ENCODE measurements at places on chromosomes 2 and 18. TPM values are rescaled to one million over a fixed set of nuclear protein-coding genes. Genes with fewer than 3 reads are reported as not detected.

BMP10 gene
- total RNA-seq = not detected

TCF4 gene
- 48.1 TPM for total RNA-seq

CGREF1 gene
- total RNA-seq = 0.62 TPM

SLC23A3 gene
- total RNA-seq = not detected

LANCL1 gene
- 40.8 TPM for total RNA-seq

TUBA4B gene
- total RNA-seq = not detected

SP140 gene
- total RNA-seq = 0.80 TPM

LBX2 gene
- 1.5 TPM for total RNA-seq

CCDC85A gene
- 2.1 TPM for total RNA-seq

SLC5A7 gene
- not detected for total RNA-seq

GRHL1 gene
- 1.4 TPM for total RNA-seq

LTBP1 gene
- 14.4 TPM for total RNA-seq

HAAO gene
- not detected for total RNA-seq

FAM124B gene
- total RNA-seq = 0.10 TPM

GRCh38 chr2:208266553-208266893 is 468 bp downstream of the PIKFYVE start:
- no peak for DNase-seq

- DNase-seq = peak; percentile 57
Measured at GRCh38 chr2:30514134-30514847, 67.2 kb downstream of the LCLAT1 start.

GRCh38 chr2:239035361-239035814 is 187.5 kb downstream of the TWIST2 start:
- peak; percentile 35 for DNase-seq

- DNase-seq = no peak
Measured at GRCh38 chr2:86806059-86806857, 15.5 kb upstream of the CD8A start.

- DNase-seq = no peak
Measured at GRCh38 chr2:144504218-144504641, 15.7 kb downstream of the ZEB2 start.

- peak; percentile 29 for DNase-seq
Measured at GRCh38 chr2:88857951-88858411, 166.5 kb downstream of the RPIA start.

GRCh38 chr2:190984595-190984994 is 29.4 kb downstream of the STAT1 start:
- DNase-seq = no peak

GRCh38 chr18:60552948-60553347 is 180.4 kb upstream of the MC4R start:
- DNase-seq = no peak

GRCh38 chr2:146818122-146818521 is 1026.7 kb upstream of the ACVR2A start:
- DNase-seq = no peak

- DNase-seq = peak; percentile 78
Measured at GRCh38 chr2:26011990-26012856, 21.7 kb upstream of the RAB10 start.

DNA sequence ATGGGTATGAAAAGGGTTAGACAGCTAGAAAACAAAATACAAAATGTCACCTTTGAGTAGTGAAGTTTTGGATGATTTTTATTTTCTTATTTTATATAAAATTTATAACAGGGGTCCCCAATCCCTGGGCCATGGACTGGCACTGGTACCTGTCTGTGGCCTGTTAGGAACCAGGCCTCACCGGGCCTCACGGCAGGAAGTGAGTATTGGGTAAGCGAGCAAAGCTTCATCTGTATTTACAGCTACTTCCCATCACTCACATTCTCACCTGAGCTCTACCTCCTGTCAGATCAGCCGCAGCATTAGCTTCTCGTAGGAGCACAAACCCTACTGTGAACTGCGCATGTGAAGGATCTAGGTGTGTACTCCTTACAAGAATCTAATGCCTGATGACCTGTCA is 202.8 kb upstream of the TWIST2 start:
- DNase-seq = no peak

GRCh38 chr2:195312662-195313061 is 344.4 kb upstream of the SLC39A10 start:
- no peak for DNase-seq

DNA sequence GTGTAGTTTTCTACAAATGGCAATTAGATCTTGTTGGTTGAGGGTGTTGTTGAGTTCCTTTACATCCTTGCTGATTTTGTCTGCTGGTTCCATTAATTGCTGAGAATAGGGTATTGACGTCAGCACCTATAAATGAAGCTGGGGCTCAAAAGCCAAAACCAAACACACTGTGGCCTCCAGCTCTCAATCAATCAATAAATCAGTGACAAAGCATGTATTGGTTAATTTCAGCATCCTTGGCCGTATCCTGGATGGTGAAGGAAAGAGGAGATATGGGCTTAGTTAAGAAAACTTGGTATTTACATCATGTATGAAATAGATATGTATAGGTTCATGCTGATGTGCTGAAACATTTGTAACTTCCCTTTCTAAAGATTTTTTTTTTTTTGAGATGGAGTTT is 13.2 kb upstream of the APOB start:
- no peak for DNase-seq

GRCh38 chr2:74441690-74442482 is at the start of gene RTKN:
TSS of gene RTKN (minus strand) at chr2:74441937. CDS start at chr2:74441816, 121 bp downstream.
- DNase-seq = no peak

DNA sequence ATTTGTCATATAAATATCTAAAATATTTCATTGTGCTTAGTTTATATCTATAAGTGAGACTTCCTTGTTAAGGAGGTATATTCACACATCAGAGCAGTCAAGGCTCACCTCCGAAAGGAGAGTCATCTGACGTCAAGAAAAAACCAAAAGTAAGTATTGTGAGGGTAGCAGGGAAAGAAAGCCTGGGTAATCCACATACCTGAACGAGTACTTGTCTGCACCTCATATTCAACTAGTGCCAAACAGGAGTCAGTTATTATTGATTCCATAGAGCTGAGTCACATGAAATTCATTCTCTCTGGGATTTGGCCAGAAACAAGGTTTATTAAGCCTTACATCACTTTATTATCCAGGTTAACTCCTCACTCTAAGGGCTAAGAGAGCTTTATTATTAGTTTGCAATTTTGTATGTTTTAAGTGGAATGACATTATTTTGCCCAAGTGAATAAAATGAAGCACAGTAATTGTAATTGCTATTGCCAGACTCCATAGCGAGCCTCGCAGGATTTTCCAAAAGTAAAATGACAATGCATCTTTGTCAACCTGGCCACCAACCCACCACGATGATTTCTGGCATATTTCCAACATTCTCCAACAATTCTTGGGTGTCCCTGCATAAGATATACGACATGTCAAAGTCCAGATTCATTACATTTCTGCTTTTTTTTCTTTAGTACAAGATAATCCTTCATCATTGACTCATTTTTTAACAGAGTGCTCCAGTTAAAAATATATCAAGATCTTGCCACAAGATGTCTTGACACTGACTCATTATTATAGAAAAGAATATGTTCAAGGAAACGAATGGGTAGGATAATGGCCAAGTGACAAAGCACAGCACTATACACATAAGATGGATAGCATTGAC is 1210.4 kb upstream of the ACVR2A start:
- DNase-seq = peak; percentile 26

DNA sequence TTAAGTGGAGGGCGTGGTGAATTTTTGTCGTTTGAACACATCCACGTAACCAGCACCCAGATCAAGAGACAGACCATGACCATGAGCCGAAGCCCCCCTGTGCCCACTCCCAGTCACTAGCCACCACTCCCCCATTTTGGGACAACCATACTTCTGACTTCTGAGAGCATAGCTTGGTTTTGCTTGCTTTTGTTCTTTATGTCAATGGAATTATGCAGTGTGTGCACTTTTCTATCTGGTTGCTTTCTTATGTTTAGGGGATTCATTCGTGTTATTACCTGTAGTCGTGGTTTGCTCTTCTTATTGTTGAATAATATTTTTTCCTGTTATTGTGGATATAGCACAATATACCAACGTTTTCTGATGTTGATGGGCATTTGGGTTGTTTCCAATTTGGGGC is 141.7 kb downstream of the GLI2 start:
- DNase-seq = no peak

DNA sequence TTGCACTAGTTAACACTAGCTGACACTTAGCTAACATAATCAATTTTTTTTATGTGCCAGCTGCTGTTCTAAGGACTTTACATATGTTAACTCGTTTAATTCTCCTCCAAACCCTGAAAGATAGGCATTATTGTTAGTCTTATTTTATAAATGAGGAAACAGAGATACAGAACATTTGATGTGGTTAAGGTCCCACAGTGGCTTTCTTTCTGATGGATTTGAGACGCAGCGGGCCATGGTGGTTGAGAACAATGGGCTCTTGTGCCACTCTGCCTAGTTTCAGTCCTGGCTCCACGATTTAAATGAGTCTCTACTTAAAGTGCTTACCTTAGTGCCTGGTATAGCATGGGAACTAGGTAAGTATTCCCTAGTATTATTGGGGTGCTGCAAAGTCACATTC is 201.9 kb upstream of the SPRED2 start:
- no peak for DNase-seq

DNA sequence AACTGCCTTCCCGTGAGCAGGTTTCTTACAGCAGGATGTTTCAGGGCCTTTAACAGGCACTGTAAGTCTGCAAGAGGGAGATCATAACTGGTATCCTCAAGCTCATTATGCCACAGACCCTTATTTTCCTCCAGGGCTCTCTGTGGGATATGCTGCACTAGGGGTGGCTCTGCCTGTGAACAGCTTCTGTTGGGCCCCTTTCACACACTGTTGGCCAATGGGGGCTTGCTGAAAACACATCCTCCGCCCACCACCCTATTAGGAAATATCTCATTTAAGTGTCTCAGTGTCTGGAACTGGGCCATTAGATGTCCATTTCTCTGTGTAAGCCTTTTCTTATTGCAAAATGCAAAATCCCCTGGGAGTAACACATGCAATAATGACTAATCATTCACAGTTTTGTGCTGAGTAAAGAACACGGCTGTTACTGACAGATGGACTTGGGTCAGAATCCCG is 414.3 kb upstream of the HS6ST1 start:
- no peak for DNase-seq

- no peak for DNase-seq
Measured at GRCh38 chr2:181404472-181404871, 52.7 kb upstream of the ITGA4 start.

DNA sequence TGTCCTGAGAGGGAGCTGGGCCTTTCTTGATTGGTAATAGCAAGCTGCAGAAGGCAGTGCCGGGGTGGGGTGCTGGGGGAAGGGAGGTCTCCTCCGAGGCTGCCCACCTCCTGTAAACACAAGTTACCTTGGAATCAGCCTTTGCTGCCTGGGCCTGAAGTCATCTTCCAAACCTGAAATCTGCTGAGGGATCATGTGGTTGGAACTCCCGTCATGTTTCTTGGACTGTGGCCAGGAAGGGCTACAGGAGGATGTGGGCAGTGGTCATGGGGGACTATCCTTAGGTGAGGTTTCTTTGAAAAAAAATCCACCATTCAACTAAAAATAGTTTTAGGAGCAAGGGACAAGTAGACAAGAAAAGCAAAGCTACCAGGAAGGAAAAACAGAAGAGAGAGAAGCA is 74.2 kb downstream of the CDK15 start:
- DNase-seq = peak; percentile 50

DNA sequence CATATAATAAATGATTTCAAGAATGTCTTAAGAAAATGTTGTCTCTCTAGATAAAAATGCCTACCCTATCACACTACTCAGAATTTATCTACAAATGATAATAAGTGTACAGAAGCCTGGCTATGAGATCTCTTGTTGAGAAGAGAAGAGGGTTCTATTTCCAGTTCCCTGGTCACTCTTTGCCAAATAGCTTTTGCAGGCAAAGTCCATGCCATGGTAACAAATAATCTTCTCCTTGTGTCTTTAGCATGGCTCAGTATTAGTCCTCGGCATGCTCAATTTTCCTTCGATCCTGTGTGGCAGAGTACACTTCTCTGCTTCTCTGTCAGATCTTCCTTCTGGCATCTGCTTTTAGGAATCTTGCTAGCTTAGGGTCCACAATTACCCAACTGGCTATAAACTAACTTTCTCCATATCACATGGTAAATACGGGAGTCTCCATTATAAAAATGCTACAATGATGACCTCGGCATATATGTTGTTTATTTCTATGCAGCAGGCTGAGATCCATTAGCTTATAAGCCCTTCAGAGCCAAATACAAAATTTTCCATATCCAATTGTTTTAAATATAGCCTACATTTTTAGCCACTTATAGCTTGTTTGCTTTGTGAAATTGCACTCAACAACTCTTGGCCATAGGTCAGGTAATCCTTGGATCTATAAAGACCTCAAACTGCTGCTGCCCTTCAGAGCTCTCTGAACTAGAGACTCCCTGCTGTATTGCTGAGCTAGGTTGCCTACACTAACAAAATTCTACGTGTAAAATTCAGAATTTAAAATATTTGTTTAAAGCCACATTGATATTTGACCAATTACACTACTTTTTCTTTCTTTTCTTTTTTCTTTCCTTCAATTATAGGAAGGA is 157.5 kb downstream of the FSIP2 start:
- DNase-seq = no peak

DNA sequence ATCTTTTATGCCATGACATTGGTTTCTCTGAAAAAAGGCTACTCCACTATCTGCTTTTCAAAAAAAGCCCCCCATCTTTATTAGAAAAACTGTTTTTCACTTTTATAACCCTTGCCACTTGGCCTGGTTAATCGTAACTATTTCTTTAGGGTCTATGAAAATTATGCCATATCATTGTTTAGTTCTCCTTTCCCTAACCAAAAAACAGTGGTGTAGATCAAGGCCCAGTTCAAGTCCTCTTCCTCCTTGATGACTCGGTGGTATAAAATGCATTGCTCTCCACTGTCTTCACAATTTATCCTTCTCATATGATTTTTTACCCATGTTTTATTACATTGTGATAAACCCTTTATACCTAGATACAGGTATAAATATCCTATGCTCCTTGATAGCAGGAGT is 205.5 kb downstream of the ZNF521 start:
- no peak for DNase-seq

- no peak for DNase-seq
Measured at GRCh38 chr18:32937066-32937465, 164.2 kb upstream of the KLHL14 start.

DNA sequence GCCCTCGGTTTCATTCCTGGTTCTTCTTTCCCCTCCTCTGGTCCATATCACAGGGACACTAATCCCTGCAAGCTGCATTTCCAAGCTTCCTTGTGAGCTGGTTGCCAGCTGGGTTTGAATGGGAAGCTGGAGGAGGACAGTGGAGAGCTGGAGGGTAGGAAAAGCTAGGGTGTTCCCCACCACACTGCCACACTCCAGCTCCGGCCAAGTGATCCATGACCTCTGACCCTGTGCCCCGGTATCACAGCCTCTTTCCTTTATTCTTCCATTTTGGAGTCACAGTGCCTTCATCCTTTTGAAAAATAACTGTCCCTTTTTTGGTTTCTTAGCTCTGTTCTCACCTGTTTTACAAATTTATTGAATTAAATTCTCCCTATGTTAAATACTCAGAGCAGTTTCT is 13.1 kb upstream of the NR4A2 start:
- no peak for DNase-seq

- DNase-seq = no peak
Measured at GRCh38 chr2:120255071-120255470, 2.4 kb downstream of the RALB start.

GRCh38 chr2:70894765-70895164 is 40.9 kb upstream of the ATP6V1B1 start:
- DNase-seq = no peak
